ENCODE measurements at places on chromosomes 2 and 18.
A peak's percentile ranks its signal among the peaks of the same experiment; 100 is the strongest.

DNA sequence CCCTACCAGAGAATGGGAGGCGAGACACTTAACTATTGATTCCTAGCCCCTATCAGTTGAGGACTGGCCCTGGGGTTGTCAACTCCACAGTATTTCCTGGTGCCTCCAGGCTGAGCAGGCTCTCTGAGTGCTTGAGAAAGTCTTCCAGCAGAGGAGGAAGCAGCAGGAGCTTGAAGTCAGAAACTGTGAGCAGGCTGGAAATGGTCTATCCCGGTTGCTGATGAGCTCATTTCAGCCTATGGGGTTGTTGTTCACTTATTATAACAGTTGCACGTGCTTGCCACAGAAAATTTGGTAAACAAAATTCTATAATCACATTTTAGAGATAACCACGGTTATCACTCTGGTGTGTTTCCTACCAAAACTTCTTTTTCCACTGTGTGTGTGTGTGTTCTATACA lies 254.7 kb upstream of the THUMPD2 start:
- no peak for DNase-seq

DNA sequence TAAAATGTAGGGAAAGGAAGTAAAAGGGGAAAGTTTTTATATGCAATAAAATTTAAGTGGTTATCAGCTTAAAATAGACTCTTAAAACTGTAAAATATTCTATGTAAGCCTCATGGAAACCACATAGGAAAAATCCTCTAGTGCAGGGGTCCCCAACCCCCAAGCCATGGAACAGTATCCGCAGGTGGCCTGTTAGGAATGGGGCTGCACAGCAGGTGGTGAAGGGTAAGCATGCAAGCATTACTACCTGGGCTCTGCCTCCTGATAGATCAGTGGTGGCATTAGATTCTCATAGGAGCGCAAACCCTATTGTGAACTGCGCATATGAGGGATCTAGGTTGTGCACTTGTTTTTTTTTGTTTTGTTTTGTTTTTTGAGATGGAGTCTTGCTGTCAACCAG lies 1409.3 kb upstream of the CDH2 start:
- DNase-seq, result no peak

DNA sequence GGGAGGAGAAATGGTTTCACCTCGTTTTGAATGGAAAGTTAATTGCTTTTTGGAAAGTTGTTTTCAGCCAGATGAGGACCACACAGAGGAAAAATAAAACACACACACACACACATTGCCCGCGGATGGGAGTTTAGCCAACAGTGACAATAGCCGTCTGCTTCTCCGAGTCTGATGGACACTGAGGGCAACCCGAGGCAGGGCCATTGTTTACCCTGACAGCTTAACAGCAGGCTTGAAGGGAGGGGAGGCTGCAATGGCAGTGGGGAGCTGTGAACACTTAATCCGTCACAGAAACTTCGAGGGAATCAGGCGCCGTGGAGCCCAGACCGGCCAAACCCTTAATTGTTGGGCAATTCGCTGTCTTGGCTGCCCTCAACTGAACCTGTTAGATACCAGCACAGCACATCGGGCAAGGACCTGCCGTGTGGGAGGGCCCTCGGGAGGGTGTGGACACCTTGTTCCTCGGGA lies 145.9 kb downstream of the ACKR3 start:
- peak; percentile 52 for DNase-seq

DNA sequence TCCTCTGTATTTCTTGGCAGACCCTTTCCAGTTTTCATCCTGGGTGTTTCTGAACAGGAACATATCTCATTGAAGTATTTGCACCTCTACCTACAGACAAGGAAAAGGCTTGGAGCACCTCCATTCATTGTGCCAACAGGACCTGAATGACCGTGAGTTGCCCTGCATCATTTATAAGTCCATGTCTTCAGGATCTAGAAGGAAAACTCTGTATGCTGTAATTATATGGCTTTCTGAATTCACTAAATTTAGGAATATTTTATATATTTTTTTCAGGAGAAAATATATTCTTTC lies 402.3 kb upstream of the SLC14A2 start:
- no peak for DNase-seq

DNA sequence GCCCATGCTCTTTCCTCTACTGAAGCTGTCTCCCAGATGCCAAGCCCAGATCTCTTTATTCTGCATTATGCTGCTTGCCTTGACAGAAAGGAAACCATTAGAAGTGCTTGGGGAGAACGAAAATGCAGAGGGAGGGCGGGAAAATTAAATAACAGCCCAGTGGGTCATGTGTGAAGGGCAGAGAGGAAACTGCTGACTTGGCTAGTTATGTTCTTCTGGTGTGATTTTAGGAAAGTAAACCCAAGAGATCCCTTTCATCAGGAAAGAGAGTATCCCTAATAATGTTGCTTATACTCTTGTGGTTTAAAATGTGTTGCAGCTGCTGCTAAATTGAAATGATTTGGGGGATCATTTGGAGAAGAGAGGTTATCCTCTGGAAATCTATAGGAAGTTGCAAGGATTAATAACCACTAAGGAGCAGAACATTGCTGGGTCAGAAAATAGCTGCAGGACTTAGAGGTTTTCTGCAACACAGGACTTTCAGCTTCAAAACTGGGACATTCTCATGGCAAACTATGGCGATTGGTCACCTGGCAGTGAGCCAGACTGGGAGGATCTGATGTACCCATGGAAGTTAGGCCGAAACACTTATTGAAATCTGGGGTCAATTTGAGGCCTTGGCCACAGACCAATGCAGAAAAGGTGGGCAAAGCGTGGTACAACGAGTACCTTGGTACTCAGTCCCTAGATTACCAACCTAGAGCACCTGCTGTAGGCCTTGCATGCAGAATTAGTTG lies 172.2 kb downstream of the TMEM247 start:
- DNase-seq, result no peak

DNA sequence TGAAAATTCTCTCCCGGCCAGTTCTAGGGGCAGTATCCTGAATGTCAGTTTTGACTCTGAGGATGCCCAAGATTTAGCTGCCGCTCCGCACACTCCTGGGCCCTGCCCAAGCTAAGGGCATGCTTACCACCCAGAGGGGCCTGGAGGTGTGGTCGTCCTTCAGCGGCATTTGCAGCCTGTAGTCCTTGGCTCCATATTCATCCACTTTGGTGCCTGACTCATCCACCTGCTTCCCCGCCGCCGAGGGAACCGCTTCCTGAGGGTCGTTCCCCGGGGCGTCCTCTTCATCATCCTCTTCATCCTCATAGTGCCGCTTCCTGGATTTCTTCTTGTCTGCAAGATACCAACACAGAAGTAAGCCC lies 577 bp downstream of the ERCC3 start:
- peak; percentile 20 for DNase-seq

DNA sequence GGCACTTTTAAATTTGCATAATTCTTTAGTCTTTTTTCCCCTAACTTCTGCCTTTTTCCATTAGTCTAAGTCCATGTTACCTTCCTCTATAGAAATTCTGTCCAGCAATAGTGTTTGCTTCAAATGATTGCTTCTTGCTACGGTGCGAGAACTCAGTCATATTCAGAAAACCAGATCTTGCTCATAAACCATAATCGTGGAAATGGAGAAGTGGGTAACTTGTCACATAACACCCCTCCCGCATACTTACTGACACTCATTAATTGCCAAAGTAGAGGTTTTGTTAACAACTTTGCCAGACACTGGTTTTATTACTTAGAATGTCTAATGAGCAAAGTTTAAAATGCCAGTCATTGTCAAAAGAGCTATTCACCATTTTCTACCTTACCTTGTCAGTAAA lies 94.3 kb upstream of the TWSG1 start:
- DNase-seq, result no peak

GRCh38 chr18:70422391-70422965 lies 133.6 kb downstream of the SOCS6 start:
- no peak for DNase-seq

GRCh38 chr2:168320267-168320666 lies 72.9 kb upstream of the STK39 start:
- DNase-seq, result no peak

GRCh38 chr2:50858156-50858555 lies 173.8 kb downstream of the NRXN1 start:
- DNase-seq, result no peak

- DNase-seq, result peak; percentile 9
These were observed 24.9 kb downstream of the COPS9 start for GRCh38 chr2:240111253-240111652.

- peak; percentile 5 for DNase-seq
These were observed 454.7 kb upstream of the SLC39A10 start for GRCh38 chr2:195202163-195202845.

DNA sequence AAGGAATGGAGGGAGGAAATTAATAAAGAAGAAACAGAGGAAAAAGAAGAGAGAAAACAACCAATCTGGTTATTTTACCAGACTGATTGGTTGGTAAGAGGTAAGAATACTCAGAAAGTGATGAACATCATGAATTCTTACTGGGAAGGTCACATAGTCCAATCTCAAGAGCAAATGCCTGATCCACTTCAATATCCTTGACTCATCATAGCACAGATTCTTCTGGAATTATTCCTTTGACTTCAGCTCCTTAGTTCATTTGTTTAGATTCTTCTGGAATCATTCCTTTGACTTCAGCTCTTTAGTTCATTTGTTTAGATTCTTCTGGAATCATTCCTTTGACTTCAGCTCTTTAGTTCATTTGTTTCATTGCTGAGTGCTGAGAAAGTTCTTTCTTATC lies 2030.6 kb upstream of the CELF4 start:
- DNase-seq, result no peak

DNA sequence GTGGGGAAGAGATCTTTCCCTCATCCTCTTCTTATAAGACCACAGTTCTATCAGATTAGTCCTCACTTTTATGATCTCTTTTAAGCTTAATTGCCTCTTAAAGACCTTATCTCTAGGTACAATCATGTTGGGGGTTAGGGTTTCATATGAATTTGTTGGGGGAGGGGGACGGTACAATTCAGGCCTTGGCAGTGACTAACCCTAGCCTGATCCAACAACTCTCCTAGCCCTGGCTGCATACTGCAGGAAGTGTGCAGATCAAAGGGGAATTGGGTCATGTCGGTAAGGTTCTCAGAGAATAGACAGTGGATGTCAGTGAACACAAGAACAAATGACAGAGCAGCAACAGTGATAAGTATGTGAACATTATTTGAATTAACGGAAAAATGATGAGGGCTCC lies 16.4 kb downstream of the CAPN13 start:
- no peak for DNase-seq

- no peak for DNase-seq
These were observed 109.8 kb downstream of the STK39 start for GRCh38 chr2:168137510-168138180.

DNA sequence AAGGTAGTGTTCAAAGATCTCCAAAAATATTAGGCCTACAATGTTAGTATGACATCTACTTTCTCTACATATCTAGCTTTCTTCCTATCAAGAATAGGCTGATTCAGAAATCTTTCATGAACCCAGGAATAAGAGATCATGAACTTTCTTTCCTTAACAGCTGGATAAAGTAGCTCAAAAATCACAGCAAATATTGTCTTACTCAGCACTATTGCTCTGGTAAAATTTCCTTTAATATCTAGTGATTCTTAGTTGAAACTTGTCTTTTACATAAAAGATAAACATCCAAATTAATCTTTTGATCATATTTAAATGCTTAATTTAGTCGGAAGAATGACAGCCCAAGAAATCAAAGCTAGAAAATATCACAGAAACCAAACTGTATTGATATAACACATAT lies 131.9 kb downstream of the NOL4 start:
- DNase-seq, result no peak

DNA sequence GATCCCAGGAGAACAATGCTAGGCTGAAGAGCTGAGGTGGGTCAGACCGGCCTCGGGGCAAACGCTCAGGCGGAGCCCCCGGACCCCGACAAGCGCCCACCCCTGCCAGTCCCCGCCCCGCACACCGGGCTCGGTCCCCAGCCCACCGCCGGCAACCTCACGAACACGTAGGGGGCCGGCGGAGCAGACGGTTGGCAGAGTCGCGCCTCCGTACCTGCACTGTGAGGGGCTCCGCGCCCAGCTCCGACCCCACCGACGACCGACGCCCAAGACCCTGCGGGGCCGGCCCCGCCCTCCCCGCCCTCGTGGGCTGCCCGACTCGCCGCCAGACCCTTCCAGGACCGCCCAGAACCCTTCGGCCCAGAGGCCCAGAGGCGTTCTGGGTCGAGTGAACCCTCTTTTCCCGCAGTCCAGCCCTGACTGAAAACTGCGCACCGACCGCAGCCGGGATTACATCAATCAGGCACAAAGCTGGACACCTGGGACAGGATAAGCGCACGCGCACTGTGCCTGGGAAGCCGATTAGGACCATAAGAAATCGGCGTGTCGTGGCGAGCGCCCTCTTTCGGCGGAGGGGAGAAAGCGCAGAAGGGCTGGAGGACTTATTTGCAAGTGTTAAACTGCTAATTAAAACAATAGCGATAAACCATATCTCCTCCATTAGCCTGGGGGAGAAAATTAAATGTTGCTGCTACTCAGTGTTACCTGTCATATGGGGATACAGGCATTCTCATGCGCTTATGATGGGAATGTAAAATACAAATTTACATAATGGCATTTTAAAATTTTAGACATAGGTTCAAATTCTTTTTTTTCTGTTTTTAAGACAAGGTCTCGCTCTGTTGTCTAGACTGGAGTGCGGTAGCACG lies 11.7 kb upstream of the DCTN1 start:
- peak; percentile 96 for DNase-seq

DNA sequence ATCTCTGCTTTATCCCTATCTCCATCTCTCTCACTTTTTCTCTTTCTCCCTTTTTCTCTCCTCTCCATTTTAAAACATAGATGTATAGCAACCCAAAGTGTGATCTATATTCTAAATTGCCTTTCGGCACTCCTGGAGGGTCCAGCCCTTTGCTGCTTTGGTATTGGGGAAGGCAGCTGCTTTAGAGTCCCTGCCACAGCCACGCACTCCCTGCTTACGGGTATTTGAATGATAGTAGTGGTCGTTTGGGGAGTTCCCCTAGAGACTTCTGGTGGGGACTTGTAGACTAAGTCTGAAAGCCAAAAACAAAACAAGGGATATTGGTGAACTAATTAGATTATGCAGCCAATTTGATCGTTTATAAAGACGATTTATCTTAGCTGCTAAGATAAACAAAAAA lies 11.9 kb downstream of the QPCT start:
- DNase-seq, result no peak

- no peak for DNase-seq
These were observed 25.8 kb upstream of the NRP2 start for GRCh38 chr2:205656461-205656860.

- DNase-seq, result peak; percentile 91
These were observed 47.7 kb upstream of the POMC start for GRCh38 chr2:25215948-25216679.

- DNase-seq, result no peak
These were observed 8.4 kb downstream of the SP5 start for GRCh38 chr2:170723446-170723958.

Data from AG20443 (cell line).